T-helper 2 cell (primary cell): ENCODE measurements at places on chromosomes 11 and 22.

DNA sequence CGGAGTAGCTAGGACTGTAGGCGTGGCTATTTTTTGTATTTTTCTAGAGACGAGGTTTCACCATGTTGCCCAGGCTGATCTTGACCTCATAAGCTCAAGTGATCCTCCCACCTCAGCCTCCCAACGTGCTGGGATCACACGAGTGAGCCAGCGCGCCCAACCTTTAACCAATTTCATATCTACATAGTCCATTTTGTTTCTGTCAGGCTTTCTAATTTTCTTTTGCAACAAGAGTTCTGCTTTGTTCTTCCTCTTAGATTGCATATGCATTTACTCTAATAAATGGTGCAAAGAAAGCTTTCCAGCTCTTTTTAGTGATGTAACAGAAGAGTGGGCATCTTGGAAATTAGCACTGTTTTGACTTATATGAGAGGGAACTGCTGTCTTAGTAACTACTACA, 13.3 kb downstream of the RTN3 start:
- no peak for DNase-seq

DNA sequence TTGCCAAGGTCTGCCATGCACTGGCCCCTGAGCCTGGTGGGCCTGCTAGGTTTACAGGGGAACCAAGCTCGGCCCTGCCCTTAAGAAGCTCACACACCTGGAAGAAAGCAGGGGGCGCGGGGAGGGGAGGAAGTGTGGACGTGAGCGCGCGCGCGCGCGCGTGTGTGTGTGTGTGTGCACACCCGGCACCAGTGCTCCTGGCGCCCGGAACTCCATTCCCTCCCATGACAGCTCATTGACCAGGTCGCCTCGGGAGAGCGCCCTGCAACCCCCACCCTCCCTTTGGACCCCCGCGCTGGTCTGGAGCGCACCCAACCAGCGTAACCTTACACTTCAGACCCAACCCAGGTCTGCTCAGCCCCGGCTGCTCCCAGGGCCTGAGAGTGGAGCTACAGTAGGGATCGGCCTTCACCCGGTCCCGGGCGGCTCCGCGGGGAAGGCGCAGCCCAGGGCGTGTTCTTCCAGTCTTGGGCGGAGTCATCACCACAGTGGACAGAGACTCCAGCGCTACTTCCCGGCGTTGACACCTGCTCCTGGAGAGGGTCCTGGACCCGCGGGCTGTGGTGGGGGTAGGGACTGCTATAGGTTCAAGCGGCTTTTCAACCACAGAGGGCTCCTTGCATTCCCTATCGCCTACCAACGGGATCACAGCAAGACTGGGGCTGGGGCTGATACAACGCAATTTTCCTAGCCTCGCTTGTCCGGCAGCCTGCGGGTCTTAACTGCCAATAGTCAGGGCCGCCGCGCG, 1.5 kb downstream of the GALNT18 start:
- no peak for DNase-seq

DNA sequence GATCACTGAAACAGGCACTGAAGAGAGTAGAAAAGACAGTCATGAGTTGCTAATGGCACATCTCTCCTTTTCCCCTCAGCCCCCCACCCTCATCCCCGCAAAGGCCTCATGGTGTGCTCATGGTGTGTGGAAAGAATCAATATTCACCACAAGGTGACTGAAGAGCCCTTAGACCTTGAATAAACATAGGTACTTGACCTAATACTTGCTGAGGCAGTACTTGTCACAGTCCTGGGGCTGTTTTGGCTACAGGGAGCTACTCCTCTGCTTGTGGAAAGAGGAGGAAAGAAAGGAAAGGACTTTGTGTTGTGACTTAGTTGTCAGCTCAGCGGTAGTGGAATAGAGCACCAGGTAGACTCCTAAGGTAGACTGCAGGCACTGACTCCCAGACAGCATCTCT, 537.8 kb upstream of the CCDC179 start:
- DNase-seq = no peak

DNA sequence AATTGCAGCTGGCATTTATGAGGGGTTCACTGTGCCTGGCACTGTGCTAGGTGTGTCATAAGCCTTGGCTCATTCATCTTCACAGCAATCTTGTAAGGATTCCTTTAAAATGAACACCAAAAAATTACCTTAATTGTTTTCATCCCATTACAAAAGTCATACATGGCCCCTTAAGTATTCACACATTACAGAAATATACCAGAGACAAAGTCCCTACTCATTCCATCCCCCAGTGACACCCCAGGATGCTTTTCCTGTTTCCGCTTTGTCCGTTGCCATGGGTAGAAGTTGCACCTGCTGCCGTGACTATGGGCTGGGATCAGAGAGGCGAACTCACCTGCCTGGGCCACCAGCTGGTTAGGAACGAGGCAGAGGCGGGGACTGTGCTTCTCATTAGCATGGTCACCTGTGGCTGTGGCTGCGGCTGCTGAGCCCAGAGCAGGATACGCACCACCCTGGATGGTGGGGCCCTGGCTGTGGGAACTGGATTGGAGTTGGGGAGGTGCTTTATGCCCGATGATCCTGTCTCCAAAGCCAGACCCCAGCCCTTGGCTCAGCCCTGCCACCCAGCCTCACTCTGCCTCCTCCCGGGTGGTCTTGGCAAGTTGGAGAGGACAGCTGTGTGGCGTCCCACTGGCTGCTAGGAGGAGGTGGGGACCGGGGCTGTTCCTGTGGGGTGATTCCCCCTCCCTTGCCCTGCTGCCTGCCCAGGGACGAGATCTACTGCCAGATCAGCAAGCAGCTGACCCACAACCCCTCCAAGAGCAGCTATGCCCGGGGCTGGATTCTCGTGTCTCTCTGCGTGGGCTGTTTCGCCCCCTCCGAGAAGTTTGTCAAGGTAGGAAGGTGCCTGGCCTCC, 60.8 kb downstream of the MYO7A start:
- no peak for DNase-seq

DNA sequence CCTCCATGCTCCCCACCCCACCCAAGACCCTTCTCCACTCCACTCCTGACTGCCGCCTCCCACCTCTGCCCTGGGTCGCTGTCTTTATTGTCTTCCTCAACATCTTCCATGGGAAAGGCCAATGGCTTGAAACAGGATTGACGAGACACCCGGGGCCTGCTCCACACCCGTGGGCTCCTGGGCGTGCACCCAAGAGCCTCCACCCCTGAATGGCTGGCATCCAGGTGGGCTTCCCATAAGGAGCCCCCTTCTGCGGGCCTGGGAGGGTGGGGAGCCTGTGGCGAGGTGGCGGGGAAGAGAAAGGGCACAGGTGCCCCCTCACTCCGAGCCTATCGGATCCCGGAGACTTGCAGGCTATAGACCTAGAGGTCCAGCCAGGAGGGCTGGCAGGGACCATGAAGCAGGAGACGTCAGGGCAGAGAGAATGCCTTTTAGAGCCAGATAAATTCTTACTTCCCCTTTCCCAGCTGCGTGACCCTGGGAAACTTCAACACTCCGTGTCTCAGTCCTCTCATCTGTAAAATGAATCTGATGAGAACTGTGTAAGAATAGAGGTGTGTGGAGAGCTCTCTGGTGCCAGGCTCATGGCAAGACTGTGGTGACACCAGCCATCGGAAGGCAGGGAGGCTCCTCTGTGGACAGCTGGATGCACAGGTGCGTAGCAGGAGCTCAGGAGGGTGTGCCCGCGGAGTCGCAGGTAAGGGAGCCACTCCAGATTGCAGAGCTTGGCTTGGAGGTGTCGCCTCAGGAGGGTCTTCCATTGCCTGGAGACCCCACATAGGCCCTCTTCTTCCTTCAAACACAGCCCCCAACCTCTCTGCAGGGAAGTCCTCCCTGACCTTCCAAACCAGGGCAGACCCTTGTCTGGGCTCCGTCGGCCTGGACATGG, 53.9 kb downstream of the SMIM38 start:
- DNase-seq = no peak

DNA sequence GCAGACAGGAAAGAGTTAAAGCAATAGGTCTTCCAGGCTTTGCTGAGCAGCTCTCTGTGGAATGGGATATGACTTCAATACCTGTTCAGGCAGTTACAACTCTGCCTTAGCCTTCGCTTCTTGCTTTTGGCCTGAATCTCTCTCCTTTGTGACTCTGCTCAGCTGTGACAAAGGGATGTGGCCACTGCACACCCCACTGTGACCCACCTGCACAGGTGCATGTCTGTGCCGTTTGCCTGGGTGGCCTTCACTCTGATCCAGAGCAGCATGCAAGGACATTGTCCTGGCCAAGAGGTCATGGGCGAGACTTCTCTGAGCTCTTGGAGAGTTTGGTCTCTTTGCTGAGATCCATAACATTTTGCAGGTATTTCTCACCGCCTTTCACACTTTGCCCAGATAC, 891.3 kb downstream of the BRD1 start:
- no peak for DNase-seq

GRCh38 chr11:124460459-124460858, 15.0 kb upstream of the OR8B8 start:
- no peak for DNase-seq

GRCh38 chr22:29716814-29717545, 2.8 kb upstream of the CABP7 start:
- peak; percentile 34 for DNase-seq
